Kidney (tissue), 22 donors: ENCODE measurements at places on chromosomes 16 and 17. TPM values are rescaled to one million over a fixed set of nuclear protein-coding genes. Genes with fewer than 3 reads are reported as not detected.
A peak's percentile ranks its signal among the peaks of the same experiment; 100 is the strongest.

DNA sequence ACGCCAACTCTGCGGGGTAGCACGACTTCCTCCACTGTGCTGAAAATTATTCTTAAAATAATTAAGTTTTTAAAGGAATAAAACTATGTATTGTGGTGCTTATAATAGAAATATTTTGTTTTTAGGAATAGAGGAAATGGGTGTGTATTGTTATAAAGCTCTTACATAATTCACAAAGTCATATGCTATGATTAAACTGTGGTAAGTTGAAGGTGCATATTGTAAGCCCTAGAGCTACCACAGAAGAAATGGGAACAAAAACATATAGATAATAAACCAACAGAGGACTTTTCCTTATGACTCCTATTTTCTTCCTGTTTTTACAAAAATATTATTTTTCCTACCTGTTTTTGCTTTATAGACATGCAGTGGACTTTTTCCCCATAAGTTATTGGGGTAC lies 4.3 kb upstream of the SLFN11 start:
- DNase-seq, result no peak

- no peak for DNase-seq
Observed at GRCh38 chr17:83138820-83139219, 59.4 kb downstream of the METRNL start.

DNA sequence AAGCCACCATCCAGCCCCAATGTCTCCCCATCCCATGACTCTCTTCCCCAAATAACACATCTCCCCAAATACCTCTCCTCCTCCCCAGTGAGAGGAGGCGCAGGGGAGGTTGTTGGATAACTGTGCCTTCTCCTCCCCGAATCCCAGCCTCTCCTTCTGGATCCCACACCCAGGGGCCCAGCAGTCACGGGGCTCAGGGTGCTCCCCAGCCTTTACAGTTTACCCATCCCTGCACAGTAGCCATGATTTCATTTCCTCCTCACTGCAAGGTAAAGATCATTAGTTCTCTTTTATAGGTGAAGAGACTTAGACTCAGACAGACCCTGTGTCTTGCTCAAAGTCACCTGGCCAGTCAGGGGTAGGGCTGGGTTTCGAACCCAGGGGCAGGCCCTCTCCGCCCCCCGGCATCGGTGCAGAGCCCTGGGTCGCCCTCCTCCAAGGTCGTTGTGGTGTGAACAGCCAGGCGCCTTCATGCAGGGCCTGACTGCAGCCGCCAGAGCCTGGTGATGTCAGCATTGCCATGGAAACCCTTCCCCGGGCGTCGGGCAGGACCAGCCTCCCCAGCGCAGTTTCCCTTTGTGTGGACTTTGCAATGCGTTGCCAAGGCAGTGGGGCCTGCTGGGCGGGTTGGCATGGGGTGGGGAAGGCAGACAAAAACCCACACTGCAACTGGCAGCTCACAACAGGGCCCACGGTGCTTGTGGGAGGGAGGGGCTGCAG lies 53.3 kb upstream of the TOB1 start:
- DNase-seq, result peak; percentile 97

GRCh38 chr17:66711881-66712321 lies 123.0 kb upstream of the CACNG5 start:
- peak; percentile 35 for DNase-seq

- DNase-seq, result no peak
Observed at GRCh38 chr17:57262557-57262956, 6.2 kb downstream of the MSI2 start.

GRCh38 chr16:66115373-66115772 lies 251.1 kb upstream of the CDH5 start:
- DNase-seq, result no peak

GRCh38 chr16:71726476-71727315 lies 2.2 kb upstream of the PHLPP2 start:
- no peak for DNase-seq

GRCh38 chr16:14963281-14964173 lies 11.3 kb upstream of the PDXDC1 start:
- no peak for DNase-seq

The PABPN1L gene
- polyA plus RNA-seq, result not detected

The SEPTIN12 gene
- polyA plus RNA-seq, result not detected

The KRTAP1-1 gene
- polyA plus RNA-seq, result not detected

The CLEC18A gene
- 87.7 TPM for polyA plus RNA-seq
